ENCODE measurements at places on chromosomes 2 and 18. TPM values are rescaled to one million over a fixed set of nuclear protein-coding genes. Genes with fewer than 3 reads are reported as not detected.

DNA sequence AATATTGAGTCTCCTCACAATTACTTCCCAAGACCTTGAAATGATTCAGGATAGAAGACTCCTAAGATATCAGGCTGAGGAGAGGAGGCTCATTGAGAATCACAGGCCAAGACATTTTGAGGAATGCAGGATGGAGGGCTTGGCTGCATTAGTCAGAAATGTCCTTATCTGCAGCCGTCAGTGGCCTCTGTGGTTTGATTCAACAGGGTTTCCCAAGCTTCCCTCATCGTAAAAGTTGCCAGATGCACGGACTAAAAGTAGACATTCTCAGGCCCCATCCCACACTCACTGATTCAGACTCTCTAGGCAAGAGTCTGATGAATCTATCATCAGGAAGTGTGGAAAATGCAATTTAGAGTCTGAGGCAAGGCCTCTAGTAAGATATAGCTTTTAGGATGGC is 34.0 kb upstream of the TMEM178A start:
- H3K4me3 ChIP-seq, result no peak overlapping the region
- H3K27ac ChIP-seq, result no peak overlapping the region
- H3K36me3 ChIP-seq, result no peaks in the 10 kb centered on the region
- H3K4me1 ChIP-seq, result no peaks in the 10 kb centered on the region

- no peak for DNase-seq
- no peaks in the 10 kb centered on the region for H3K27me3 ChIP-seq
- H3K4me1 ChIP-seq, result no peaks in the 10 kb centered on the region
- no peaks in the 10 kb centered on the region for H3K36me3 ChIP-seq
These were observed 408.8 kb downstream of the NUP35 start for GRCh38 chr2:183533021-183533420.

- no peaks in the 10 kb centered on the region for H3K4me1 ChIP-seq
- no peaks in the 10 kb centered on the region for H3K27me3 ChIP-seq
- H3K4me3 ChIP-seq, result no peak overlapping the region
These were observed 23.9 kb downstream of the CFAP65 start for GRCh38 chr2:219017201-219017931.

DNA sequence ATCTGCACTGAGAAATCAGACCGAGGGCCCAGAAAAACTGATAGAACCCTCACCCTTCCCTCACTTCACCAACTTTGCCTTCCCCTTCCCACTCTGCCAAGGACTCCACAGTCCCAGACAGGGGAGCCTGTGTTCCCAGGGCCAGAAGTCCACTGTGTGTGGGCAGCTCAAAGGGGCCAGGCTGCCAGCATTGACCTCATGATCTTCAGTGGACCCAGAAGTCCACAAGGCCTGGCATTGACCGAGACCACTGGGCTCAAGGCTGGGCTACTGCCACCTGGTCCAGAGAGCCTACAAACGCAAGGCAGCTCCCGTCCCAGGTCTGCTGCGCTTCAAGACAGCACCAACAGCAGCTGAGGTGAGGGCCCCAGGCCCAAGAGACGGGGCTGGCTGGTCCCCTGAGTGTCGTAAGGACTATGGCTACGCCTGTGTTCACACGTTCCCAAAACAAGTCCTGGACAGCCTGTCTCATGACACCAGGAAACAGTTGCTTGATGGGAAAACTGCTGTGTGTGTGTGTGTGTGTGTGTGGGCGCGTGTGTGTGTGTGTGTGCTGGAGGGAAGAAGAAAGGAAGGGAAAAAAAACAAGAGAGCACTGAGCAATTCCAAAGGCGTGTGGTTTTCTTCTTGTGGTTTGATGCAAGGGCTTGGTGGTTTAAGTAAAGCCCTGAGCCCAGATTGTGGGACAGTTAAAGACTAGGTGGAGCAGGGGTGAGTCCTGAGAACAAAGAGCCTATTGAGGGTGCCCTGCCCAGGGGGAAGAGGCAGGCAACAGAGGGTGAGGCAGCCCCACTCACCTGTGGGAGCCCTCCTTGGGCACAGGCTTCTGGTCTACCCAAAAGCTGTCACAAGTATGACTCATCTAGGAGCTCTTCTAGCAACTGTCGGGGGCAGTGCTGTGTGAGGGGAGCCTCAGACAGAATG is 46.6 kb upstream of the ZBTB7C start:
- no peaks in the 10 kb centered on the region for H3K36me3 ChIP-seq
- no peak for DNase-seq
- H3K4me3 ChIP-seq, result no peak overlapping the region
- H3K27ac ChIP-seq, result no peak overlapping the region

- no peak overlapping the region for H3K27ac ChIP-seq
- H3K4me1 ChIP-seq, result no peaks in the 10 kb centered on the region
- DNase-seq, result no peak
- H3K27me3 ChIP-seq, result no peaks in the 10 kb centered on the region
These were observed 81.2 kb upstream of the CYRIA start for GRCh38 chr2:16746833-16747232.

DNA sequence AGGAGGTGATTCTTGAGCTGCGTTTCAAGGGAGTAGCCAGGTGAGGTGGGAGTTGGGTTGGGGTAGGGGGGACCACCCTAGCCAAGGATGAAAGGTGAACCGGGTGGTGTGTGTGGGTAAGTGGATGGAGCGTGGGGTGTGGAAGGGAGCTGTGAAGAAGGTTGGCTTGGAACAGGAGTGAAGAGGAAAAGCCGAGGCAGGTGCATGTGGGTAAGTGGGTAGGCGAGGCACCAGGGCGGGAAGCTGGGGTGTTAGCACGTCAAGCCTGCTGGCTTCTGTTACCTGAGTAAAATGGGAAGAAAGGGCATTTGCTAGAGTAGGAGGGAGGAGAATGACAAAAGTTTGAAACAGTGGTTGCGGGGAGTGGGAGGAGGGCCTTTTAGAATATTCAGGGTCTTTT is 31.6 kb downstream of the TANC1 start:
- H3K27ac ChIP-seq, result no peak overlapping the region
- H3K4me1 ChIP-seq, result peaks cover 15% of the 10 kb centered on the region
- H3K36me3 ChIP-seq, result no peaks in the 10 kb centered on the region
- no peak overlapping the region for H3K4me3 ChIP-seq

DNA sequence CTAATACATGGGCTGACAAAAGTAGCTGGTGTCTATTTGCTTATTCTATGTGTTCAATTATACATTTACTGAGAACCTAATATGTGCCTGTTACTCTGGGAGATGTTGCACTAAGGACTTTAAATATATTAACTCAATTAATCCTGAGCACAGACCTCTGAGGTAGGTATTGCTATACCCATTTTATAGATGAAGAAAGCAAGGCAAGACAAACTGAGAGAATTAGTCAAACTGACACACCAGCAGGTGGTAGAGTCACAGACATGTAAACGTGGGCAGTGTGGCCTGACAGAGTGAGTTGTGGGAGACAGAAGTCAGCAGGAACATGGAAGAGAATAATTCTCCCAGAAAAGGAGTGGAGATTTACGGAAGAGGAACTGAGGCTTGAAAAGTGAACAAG is 428.9 kb downstream of the LPIN1 start:
- DNase-seq, result no peak
- no peaks in the 10 kb centered on the region for H3K27me3 ChIP-seq
- no peak overlapping the region for H3K4me3 ChIP-seq
- H3K36me3 ChIP-seq, result no peaks in the 10 kb centered on the region
- H3K4me1 ChIP-seq, result peaks cover 44% of the 10 kb centered on the region

DNA sequence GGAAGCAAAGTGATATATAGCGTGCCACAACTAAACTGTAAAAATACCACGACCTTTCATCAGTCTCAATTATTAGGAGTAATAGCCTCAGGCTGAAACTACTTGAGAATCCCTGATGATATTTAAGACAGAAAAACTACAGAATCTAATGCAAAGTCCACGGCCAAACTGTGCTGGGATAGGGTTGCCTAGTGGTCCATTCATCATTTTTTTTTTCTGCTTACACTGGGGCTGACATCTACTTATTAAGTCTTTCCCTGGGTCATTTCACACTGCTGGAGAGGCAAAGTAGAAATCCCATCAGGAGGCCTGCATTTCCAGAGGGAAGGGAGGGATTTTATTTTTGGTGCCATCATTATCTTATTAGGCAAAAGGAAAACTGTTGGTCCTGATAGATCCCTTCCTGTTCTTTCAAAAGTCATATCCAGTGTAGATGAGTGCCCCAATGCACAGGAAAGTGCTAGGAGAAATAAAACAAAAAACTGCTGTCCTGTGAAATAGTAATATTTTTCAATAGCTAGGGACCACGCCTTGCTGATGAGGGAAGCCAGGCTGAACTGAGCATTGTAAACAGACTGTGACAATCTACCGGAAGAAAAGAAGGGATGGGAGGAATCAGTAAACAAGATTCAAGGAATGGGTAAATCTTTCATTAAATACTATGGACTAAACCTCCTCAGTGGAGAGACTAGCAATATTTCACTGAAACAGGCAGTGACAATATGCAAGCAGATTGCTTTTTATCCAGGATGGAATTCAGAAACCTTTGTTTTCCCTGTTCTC is 644.3 kb downstream of the IRS1 start:
- H3K27ac ChIP-seq, result no peak overlapping the region
- H3K4me3 ChIP-seq, result no peak overlapping the region
- no peaks in the 10 kb centered on the region for H3K36me3 ChIP-seq
- no peaks in the 10 kb centered on the region for H3K27me3 ChIP-seq

- no peaks in the 10 kb centered on the region for H3K36me3 ChIP-seq
- no peaks in the 10 kb centered on the region for H3K4me1 ChIP-seq
- H3K4me3 ChIP-seq, result no peak overlapping the region
- H3K27me3 ChIP-seq, result no peaks in the 10 kb centered on the region
These were observed 166.5 kb upstream of the CXCR4 start for GRCh38 chr2:136284226-136285119.

DNA sequence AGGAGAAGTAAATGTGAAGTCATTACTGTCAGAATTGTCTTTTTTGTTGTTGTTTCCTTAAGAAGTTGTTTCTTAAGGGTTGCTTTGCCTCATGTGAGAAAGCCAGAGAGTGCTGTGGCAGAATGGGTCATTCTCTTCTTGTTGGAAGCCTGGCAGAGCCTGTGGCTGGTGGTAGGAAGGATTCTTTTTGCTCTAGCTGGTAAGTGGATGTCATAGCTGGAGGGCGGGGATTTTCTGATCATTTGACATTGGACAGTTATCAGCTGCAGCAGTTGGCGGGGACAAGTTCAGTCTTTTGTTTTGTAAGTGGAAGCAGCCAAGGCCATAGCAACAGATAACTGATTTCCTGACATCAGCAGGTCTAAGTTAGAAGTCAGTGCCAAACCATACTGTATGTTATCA is 5.5 kb upstream of the RMDN2 start:
- DNase-seq, result peak; percentile 92
- H3K4me1 ChIP-seq, result peaks cover 48% of the 10 kb centered on the region
- H3K4me3 ChIP-seq, result no peak overlapping the region
- peak overlapping the region; percentile 84 for H3K27ac ChIP-seq

- no peak for DNase-seq
- no peak overlapping the region for H3K4me3 ChIP-seq
- no peaks in the 10 kb centered on the region for H3K27me3 ChIP-seq
- H3K27ac ChIP-seq, result no peak overlapping the region
- H3K4me1 ChIP-seq, result peaks cover 27% of the 10 kb centered on the region
- no peaks in the 10 kb centered on the region for H3K36me3 ChIP-seq
These were observed 16.6 kb downstream of the MAP4K4 start for GRCh38 chr2:101714118-101714517.

- no peaks in the 10 kb centered on the region for H3K27me3 ChIP-seq
- peaks cover 27% of the 10 kb centered on the region for H3K4me1 ChIP-seq
- no peak overlapping the region for H3K4me3 ChIP-seq
- H3K36me3 ChIP-seq, result no peaks in the 10 kb centered on the region
- H3K27ac ChIP-seq, result no peak overlapping the region
These were observed 31.6 kb upstream of the SNORC start for GRCh38 chr2:232838406-232838874.

DNA sequence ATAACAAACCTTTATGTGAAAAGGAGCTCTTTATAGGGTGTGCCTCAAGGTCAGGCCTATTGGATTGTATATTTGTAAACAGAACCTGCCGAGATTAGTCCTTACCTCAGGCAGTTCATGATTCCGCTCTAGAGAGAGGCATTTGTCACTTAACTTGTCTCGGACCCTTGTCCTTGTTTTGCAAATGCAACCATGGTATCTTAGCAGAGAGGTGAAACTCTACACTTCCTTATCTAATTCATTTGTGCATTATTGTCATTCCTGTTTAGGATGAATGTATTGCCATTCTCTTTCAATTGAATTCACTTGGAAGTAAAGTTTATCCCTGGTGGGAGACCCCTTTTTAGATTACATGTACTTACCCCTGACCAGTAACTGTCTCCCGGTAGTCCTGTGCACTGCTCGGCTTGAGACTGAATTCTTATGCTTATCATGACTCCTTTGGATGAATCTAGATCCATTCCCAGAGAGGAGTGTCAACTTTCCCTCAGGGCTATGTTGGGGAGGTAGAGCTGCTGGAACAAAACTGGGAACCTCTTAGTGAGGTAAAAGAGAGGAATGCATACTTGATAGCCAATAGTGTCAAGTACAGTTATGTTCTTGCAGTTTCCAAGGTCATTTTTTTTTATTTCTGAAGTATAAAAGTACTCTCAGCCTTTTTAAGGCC is 46.6 kb downstream of the SGPP2 start:
- H3K27ac ChIP-seq, result no peak overlapping the region
- no peak for DNase-seq
- peaks cover 6% of the 10 kb centered on the region for H3K4me1 ChIP-seq

DNA sequence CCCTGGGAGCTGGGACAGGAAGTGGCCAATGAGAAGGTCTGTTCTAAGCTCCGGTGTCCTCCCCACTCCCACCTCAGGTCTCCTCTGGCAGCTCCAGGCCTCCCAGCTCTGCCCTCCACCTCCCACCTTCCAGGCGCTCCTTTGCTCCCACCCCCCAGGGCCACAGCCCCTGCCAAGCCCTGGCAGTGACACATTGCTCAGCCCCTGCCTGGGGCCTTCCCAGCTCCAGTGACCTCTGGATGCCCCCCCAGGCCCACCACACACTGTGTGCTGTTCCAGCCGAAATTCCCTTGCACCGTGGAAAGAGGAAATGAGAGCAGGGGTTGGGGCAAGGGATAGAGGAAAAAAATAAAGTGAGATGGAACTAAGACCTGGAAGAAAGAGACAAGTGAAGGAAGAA is 289.6 kb downstream of the CYP26B1 start:
- no peaks in the 10 kb centered on the region for H3K27me3 ChIP-seq
- no peak overlapping the region for H3K27ac ChIP-seq
- no peaks in the 10 kb centered on the region for H3K36me3 ChIP-seq
- no peaks in the 10 kb centered on the region for H3K4me1 ChIP-seq

COQ10B gene
- 46.7 TPM for total RNA-seq

DCDC2C gene
- 0.39 TPM for total RNA-seq

ANKRD29 gene
- total RNA-seq, result 24.9 TPM

ALPI gene
- not detected for total RNA-seq

CACNB4 gene
- 1.8 TPM for total RNA-seq

CNDP1 gene
- total RNA-seq, result not detected

LYG1 gene
- 0.29 TPM for total RNA-seq

NCOA1 gene
- total RNA-seq, result 79.8 TPM

ADNP2 gene
- total RNA-seq, result 13.9 TPM

Data from adrenal gland (tissue), 19 donors.